ENCODE measurements at places on chromosomes 4 and X.

GRCh38 chr4:76007089-76007862, at the start of gene CXCL9:
Gene CXCL9 (minus strand): TSS chr4:76007509. CDS start chr4:76007449, 60 bp downstream.
- DNase-seq, result no peak

GRCh38 chr4:183322326-183322725, at the start of gene CLDN24:
Gene CLDN24 (minus strand): TSS chr4:183322426. CDS start chr4:183322426, 0 bp downstream.
- no peak for DNase-seq

- no peak for DNase-seq
Measured at GRCh38 chr4:7981738-7982394, 42.2 kb upstream of the AFAP1 start.

- no peak for DNase-seq
Measured at GRCh38 chrX:134933248-134933647, 57.5 kb upstream of the SMIM10 start.

GRCh38 chr4:56575820-56576429, 70.3 kb downstream of the ARL9 start:
- no peak for DNase-seq

- no peak for DNase-seq
Measured at GRCh38 chrX:117196481-117196880, 733.7 kb upstream of the CT83 start.

GRCh38 chrX:17792826-17793225, 55.5 kb downstream of the SCML1 start:
- no peak for DNase-seq

GRCh38 chrX:72019487-72019886, 108.8 kb downstream of the NHSL2 start:
- DNase-seq, result no peak

- DNase-seq, result no peak
Measured at GRCh38 chrX:36963069-36963808, 44.9 kb upstream of the FAM47C start.

All from stimulated activated CD4-positive, alpha-beta T cell treated with anti-CD3 and anti-CD28 coated beads, TNF-alpha, amount 100 ng/mL, for 1 hour (primary cell).